IPS DF 19.7 (cell line): ENCODE measurements at places on chromosomes 7 and 10.

GRCh38 chr7:100465702-100466311 is 1.7 kb upstream of the SPACDR start:
- no peak for DNase-seq

DNA sequence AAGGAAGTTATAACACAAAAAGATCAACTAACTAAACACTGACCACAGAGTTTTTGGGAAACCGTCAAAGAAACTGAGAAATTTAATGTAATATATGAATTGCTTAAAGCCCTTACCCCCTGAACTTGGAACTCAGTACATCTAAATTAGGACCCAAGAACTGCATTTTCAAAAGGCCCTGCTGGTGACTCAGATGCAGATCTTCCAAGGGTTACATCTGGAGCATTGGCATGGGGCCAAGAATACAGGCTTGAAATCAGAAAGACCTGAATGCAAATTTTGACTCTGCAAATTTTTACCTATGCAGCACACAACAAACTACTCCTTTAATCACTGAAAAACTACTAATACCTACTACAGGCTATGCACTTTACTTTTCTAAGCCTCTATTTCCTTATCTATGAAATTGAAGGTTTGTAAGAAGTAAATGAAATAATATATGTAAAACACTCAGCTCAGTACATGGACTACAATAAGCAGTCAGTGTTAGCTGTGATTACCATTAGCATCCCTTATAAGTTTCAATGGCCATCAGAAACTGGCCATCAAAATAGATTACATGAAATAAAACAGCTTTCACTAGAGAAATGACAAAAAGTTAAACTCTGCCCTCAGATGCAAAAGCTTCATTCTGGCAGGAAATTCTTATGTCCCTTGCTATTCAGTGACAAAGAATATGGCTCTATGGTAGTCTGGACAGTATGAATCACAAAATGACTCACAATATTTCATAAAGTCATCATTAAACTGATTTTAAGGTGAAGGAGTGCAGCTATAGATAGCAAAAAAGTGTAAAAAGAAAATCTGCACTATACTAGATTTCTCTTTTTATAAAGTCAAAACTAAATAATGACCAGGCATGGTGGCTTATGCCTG is 43.6 kb downstream of the NSUN6 start:
- no peak for DNase-seq

DNA sequence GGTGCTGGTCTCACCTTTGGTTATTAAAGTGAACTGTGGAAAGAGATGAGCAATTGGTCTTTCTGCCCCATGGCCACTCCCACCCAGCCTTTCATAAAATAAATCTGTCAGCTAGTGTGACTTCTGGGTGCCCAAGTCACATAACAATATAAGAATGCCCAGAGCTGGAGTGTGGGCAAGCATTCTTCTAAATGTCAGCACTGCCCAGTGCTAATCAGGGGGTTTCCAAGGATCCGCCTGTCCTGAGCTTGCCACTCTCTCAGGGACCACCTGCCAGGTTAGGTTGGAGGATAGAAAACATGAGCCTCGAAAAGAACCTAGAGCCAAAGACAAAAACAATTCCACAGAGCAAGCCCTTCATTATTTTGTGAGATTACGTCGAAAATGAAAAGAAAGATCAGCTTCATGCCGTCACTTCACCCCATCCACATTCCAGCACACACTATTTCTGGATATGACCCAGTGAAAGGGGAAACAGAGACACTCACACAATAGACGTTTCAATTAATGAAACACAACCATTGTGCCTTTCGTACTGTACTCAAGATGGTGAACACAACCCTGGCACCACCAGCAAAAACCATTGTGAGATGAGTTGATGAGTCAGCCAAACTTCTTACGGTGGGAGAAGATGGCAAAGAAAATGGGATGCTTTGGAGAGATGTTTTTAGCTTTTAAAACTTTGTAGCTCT is 30.8 kb downstream of the SCRN1 start:
- DNase-seq, result no peak

DNA sequence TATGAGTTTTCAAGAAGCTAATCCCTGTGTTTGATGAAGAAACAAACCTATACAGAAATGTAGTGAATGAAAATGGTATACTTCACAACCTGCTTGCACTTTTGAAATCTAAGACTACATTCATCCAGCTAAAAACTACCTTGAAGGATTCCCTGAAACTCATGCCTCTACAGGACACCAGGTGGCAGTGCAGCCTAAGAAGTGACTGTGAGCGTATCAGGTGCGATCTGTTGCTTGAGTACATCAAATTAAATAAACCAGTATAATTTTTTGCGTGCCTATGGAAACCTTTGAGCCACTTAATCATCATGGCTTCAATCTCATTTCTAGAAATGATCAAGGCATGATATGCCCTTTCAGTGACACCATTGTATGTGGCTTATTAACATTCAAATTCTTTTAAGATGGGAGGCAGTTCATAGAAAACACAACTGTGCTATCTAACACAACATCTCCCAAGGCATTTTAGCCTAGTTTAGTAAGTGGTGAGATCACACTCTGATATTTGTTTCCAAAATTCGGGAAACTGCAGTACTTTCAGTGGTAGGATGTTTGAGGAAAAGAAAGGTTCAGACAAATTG is 57.4 kb downstream of the PPP1R17 start:
- DNase-seq, result no peak

DNA sequence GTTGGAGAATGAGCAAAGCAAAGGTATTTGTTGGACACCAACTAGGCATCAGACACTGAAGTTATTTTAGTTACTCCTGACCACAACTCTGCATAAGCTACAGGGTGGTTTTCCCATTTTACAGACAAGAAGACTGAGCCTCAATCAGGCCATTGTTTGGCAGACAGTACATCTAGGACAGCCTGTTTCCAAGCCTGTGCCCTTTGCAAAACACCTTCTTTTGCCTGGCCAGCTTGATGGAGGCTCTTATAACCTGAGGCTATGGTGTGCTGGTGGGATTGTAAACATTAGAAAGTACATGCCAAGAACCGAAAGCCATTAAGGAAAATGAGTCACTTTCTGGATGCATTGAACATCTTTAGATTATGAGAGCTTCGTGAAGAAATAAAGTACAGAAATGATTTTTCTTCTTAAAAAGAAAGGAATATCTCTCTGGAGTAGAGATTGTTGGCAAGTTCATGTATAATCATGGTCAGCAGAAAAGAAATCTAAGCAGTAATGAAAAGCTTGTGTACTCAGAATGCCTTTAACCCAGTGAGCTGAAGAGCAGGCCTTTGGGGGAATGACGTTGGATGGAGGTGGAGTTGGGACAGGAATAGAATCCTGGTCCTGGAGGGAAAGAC is 140.6 kb downstream of the KIAA1217 start:
- DNase-seq, result no peak

- peak; percentile 12 for DNase-seq
These were observed 22.7 kb downstream of the FAM237B start for GRCh38 chr7:90298145-90299038.

- DNase-seq, result no peak
These were observed 30.6 kb downstream of the POR start for GRCh38 chr7:75945297-75946168.

GRCh38 chr10:11450427-11450826 is 161.0 kb downstream of the USP6NL start:
- DNase-seq, result no peak

- DNase-seq, result no peak
These were observed 39.2 kb downstream of the CD36 start for GRCh38 chr7:80677629-80678028.

DNA sequence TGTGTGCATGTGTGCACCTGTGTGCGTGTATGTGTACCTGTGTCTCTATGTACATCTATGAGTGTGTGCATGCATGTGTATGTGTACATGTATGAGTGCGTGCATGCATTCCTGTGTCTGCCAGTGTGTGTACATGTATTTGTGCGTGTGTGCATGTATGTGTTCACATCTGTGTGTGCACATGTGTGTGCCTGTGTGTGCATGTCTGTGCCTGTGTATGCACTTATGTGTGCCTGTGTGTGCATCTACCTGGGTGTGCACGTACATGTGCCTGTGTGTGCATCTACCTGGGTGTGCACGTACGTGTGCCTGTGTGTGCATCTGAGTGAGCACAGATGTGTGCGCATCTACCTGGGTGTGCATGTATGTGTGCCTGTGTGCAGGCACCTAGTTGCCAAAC is 102.2 kb upstream of the DIP2C start:
- no peak for DNase-seq

- no peak for DNase-seq
These were observed 45.1 kb upstream of the GSAP start for GRCh38 chr7:77461246-77461645.

- DNase-seq, result no peak
These were observed 35.5 kb downstream of the LRMDA start for GRCh38 chr10:75466886-75467285.

DNA sequence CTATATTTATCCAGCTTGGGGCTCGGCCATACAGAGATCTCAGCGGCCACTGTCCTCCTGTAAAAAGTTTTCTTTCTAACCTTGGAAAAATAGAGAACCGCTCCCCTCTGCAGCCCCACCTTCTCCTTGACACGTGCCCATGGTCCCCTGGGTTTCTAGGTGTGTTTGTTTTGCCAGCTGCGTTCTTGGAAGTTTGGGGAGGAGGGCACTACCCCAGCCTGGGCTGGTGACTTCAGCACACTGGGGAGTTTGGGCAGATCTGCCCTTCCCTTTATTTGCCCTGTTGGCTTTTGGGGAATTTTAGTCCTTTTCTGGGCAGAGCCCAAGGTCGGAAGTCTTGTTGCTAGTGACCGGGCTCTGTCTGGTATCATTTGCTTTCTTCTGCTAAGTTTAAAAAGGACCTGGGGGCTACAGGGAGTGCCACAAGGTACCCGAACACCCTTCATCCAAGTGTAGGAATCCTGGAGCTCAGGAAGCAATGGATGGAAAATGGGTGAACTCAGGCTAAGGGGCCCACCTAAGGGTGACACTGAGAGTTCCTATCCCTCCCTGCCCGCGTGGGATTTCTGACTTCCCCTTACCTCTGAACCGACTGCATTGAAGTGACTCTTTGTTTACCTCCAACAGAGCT is 1.7 kb downstream of the ADAMTS14 start:
- no peak for DNase-seq

- no peak for DNase-seq
These were observed 284.6 kb downstream of the RPS24 start for GRCh38 chr10:78318305-78318704.

DNA sequence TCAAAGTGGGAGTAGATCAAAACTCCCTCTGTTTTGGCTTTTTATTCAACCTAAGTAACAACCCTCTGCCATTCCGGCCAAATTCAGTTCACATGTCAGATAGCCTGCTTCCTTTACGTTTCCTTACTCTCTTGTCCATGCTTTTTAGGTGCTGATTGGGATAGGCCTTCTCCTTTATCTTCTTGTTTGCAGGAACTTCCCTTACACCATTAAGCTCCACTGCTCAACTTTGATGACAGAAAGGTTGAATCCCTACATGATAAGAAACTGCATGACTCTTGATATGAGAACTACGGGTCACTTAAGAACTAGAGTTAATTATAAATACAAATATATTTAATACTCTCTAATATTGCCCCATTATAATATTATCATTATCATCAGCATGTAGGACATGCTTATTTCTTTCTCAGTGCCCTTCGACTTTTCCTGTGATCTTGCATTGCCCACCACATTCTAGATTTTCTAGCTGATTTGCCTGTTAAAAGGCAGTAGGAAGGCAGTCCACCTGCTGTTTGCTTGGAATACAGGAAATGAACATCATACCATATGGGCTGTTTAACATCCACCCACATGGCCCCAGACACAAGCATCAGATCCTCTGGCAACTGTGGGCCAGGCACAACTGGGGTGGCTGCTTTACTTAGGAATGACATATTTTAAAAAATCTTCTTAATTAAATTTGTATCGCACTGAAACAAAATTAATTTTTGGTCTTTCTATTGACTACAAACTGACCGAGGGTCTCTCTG is 59.7 kb upstream of the CCDC6 start:
- DNase-seq, result no peak

- no peak for DNase-seq
These were observed 112.8 kb downstream of the PTEN start for GRCh38 chr10:87976101-87976743.

DNA sequence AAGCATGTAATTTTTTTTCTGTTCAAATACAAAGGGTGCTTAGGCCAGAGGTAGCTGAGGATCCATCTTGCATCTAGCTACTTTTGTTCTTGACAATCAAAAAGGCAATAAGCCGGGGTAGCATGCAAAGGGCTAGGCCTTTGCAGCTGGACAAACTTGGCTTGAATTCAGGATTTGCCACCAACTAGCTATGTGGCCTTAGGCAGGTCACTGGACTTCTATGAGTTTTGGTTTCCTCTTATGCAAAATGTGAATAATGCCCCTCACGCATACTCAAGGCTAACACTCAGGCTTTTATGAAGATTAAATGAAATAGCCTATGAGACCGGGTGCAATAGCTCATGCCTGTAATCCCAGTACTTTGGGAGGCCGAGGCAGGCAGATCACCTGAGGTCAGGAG is 19.3 kb downstream of the GFRA1 start:
- DNase-seq, result no peak

DNA sequence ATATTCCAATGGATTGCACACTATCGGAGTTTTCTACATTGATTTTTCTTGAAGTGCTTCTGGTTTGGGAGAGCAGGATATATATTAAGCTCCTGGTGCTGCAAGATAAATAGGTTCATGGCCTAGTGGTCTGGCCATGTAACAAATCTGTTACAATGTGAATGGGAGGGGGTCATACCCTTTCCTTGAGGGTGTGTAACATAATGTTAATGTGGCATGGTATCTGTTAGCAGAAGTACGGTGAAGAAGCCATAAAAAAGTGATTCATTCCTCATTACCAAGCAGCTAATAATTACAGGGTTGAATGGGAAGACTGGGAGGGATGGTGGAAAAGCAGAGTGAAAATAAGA is 61.2 kb downstream of the INHBA start:
- no peak for DNase-seq

GRCh38 chr7:142889816-142890215 is 4.3 kb upstream of the TRPV6 start:
- DNase-seq, result no peak

GRCh38 chr10:72173262-72173618 is 42.6 kb upstream of the ANAPC16 start:
- no peak for DNase-seq

DNA sequence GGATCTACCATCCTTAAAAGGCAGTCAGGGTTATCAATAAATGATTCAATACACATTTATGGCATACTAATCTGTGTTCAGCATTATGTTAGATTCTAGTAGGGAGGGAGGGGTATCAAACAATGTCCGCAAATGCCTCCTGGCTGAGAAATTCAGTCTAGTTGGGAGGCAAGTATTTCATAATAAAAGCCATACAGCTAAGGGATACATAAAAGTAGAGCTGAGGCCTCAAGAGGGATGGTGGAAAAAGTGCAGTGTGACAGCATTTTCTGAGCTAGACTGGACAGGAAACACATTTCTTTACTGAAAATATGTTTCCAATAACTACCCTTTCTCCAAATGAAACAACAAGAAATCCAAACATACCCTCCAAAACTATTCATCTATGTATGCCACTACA is 152.8 kb upstream of the LRRN3 start:
- no peak for DNase-seq

- DNase-seq, result no peak
These were observed 25.5 kb downstream of the PRR15 start for GRCh38 chr7:29588900-29589696.

DNA sequence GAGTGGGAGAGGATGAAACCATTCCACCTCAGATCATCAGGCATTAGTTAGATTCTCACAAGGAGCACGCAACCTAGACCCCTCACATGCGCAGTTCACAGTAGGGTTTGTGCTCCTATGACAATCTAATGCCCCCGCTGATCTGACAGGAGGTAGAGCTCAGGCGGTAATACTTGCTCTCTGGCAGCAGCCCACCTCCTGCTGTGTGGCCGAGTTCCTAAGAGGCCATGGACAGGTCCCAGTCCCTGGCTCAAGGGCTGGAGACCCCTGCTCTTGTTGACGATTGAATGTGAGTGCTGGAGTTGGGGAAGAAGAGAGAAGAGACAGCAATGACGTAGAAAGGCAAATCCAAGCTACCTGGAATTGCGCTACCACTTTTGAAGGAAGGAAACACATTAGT is 267.2 kb downstream of the TFEC start:
- peak; percentile 5 for DNase-seq
